Epithelial cell of proximal tubule (primary cell): ENCODE measurements at places on chromosomes 7 and 10.

- DNase-seq = peak; percentile 4
Measured at GRCh38 chr7:156668130-156668741, 27.7 kb downstream of the RNF32 start.

GRCh38 chr10:86036544-86036831, 330.1 kb downstream of the GRID1 start:
- no peak for DNase-seq

GRCh38 chr10:4807761-4808507, 18.1 kb upstream of the AKR1E2 start:
- peak; percentile 74 for DNase-seq

DNA sequence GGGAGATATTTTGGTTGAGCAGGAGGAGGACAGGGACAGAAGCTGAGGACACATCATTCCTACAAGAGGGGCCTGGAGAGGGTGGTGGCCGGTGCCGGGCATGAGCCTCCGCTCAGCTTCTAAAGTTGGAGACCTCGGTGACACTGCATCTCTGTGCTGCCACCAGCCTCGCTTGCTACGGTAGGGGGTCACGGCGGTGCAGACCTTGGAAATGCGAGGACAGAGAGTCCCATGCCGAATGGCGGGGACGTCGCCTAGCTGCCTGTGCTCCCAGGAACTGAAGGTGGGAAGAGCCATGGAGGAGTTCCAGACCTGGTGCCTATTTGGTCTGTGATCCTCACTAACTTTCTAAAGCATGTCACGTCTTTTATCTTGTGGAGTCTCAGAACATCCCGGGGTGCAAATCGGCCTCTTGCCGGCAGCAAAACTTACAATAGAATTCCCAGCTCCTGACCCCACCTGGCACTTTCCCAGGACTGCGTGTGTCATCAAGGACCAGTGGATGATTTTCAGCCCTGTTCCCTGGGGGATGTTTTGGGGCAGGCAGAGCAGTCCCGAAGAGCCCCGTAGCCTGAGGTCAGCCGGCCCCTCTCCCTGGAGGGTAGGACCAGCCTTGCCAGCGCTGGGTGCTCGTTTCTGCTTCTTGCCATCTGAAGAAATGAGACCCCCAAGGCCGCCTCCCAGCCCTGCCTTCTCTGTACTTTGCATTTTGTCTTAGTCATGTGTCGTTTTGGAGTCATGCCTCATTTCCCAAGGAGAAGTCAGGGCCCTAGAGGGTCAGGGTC, 205.8 kb upstream of the SHH start:
- no peak for DNase-seq

DNA sequence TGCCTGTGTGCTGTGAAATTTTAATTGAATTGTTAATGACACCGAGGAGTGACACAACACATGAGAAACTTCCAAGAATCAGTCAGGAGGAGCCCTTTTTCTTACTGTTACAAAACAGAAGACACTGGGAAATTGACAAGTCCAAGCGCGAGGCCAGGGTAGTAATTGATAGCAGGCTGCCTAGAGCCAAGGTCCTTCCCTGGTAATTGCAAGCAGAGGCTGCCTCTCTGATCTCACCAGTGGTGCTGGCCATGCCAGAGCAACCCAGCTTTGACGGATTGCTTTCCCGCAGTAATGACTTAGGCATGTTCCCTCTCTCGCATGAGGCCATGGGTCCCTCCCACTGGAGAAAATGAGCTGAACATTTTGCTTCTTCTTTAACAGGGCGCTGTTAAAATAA, 111.5 kb downstream of the LRMDA start:
- DNase-seq = no peak

DNA sequence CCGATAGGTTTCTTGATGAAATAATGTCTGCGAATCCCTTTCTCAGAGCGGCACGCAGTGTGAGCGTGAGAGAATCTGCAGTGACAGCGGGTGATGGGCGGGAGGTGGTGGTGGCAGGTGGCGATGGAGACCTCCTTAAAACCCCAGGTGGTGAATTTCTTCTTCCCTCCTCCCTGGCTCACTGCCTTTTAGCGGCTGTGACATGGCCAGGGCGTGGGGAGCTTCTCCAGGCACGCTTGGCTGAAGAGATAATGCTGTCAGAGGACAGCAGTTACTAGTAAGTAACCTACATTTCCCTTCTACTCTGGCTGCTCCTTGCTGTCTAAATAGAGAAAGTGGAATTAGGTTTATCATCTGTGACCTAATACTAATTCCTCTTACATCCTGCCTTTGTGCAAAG, 141.4 kb upstream of the INSYN2A start:
- DNase-seq = no peak

DNA sequence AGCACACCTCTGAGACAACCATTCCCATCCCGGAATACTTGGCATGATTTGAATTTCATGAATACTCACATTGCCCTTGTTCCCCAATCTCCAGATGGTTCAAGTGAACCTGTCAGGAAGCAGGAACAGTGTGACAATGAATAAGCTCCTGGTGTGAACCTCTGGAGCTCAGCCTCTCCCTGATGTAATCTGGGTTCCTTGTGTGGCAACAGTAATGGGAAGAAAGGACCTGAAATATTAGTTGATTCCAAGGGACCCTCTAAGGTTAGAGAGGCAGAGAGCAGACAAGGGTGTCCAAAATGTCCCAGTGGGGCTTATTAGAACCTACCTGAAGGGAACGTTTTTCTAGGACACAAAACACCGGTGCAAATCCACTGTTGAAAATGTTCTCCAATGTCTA, 8.5 kb downstream of the OR2A7 start:
- no peak for DNase-seq

- DNase-seq = no peak
Measured at GRCh38 chr10:9898633-9899395, 1118.9 kb upstream of the CELF2 start.

GRCh38 chr10:112959207-112959838, 9.3 kb downstream of the TCF7L2 start:
- DNase-seq = no peak

GRCh38 chr10:133258818-133259601, 17.7 kb downstream of the ADAM8 start:
- peak; percentile 80 for DNase-seq

- DNase-seq = no peak
Measured at GRCh38 chr7:55128693-55129394, 110.0 kb downstream of the EGFR start.

GRCh38 chr7:47796347-47796746, 151.9 kb downstream of the PKD1L1 start:
- DNase-seq = no peak

GRCh38 chr10:6624392-6624791, 44.3 kb upstream of the PRKCQ start:
- no peak for DNase-seq
